Activated T-helper 17 cell treated with anti-CD3 and anti-CD28 coated beads, Interleukin-2, amount 50 U/mL, for 72 hours (primary cell): ENCODE measurements at places on chromosomes 13 and 19. TPM values are rescaled to one million over a fixed set of nuclear protein-coding genes. Genes with fewer than 3 reads are reported as not detected.

DNA sequence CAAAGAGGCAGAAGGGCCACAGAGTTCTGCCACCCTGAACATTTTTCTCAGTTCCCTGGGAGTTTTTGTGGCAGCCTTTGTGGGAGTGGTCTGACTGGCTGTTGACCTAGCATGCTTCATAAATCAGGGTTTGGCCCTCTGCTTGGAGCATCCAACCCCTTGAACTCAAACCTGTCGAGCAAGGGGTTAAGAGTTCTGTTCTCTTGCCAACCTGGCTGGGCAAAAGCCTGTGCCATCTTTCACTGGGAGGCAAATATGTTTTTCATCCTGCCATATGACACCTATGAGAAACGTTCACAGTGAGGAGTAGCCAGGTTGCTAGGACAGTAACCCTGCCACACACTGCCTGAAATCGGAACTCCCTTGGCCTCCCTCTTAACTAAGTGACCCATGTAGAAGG is 7.7 kb upstream of the TEX26 start:
- H3K4me3 ChIP-seq = no peak overlapping the region
- H3K27me3 ChIP-seq = peaks cover 17% of the 10 kb centered on the region
- H3K36me3 ChIP-seq = no peaks in the 10 kb centered on the region
- no peak for ATAC-seq

Gene KLK7
- total RNA-seq = not detected

Gene MICOS13
- total RNA-seq = 38.7 TPM

- peaks cover 89% of the 10 kb centered on the region for H3K36me3 ChIP-seq
- H3K4me3 ChIP-seq = no peak overlapping the region
- ATAC-seq = peak; percentile 74
- H3K4me1 ChIP-seq = peaks cover 6% of the 10 kb centered on the region
Measured at GRCh38 chr13:45511310-45512097, 46.8 kb downstream of the COG3 start.

Gene ILF3
- total RNA-seq = 439 TPM

Gene PGLYRP2
- total RNA-seq = not detected

GRCh38 chr13:112995395-112996191 is 26.6 kb downstream of the MCF2L start:
- H3K27ac ChIP-seq = no peak overlapping the region
- no peaks in the 10 kb centered on the region for H3K27me3 ChIP-seq
- no peaks in the 10 kb centered on the region for H3K36me3 ChIP-seq
- ATAC-seq = no peak

Gene TRMT1
- 83.2 TPM for total RNA-seq

GRCh38 chr19:15577184-15577771 is 37.7 kb upstream of the CYP4F8 start:
- H3K36me3 ChIP-seq = no peaks in the 10 kb centered on the region
- H3K4me1 ChIP-seq = no peaks in the 10 kb centered on the region
- H3K4me3 ChIP-seq = no peak overlapping the region
- peaks cover 16% of the 10 kb centered on the region for H3K27me3 ChIP-seq

DNA sequence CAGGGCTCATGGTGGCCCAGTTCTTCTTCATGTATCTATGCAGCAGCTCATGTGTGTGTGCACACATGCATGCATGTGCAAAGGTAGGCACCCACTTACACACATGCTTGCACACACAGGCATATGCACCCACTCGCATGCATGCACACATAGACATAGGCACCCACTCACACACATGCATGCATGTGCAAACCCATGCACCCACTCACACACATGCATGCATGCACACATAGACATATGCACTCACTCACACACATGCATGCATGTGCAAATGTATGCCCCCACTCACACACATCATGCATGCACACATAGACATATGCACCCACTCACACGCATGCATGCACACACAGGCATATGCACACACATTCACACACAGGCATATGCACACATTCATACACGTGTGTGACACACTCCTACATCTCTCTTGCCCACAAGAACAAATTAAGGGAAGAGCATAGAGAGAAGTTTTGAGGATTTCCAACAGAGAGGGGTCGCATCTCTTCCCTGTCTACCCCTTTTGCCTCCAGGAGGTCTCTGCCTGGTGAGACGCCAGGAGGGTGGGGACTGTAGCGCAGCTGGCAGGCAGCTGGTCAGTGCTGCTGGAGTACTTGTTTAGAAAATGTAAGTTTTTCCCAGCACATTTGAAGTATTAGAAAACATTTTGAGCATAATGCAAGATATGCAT is 63.9 kb upstream of the ARHGEF7 start:
- no peaks in the 10 kb centered on the region for H3K36me3 ChIP-seq
- H3K27ac ChIP-seq = no peak overlapping the region
- H3K4me1 ChIP-seq = peaks cover 8% of the 10 kb centered on the region
- peaks cover 12% of the 10 kb centered on the region for H3K27me3 ChIP-seq
- no peak overlapping the region for H3K4me3 ChIP-seq
- no peak for ATAC-seq

- ATAC-seq = no peak
- H3K36me3 ChIP-seq = peaks cover 71% of the 10 kb centered on the region
Measured at GRCh38 chr19:34402074-34402600, 2.1 kb upstream of the PDCD2L start.

DNA sequence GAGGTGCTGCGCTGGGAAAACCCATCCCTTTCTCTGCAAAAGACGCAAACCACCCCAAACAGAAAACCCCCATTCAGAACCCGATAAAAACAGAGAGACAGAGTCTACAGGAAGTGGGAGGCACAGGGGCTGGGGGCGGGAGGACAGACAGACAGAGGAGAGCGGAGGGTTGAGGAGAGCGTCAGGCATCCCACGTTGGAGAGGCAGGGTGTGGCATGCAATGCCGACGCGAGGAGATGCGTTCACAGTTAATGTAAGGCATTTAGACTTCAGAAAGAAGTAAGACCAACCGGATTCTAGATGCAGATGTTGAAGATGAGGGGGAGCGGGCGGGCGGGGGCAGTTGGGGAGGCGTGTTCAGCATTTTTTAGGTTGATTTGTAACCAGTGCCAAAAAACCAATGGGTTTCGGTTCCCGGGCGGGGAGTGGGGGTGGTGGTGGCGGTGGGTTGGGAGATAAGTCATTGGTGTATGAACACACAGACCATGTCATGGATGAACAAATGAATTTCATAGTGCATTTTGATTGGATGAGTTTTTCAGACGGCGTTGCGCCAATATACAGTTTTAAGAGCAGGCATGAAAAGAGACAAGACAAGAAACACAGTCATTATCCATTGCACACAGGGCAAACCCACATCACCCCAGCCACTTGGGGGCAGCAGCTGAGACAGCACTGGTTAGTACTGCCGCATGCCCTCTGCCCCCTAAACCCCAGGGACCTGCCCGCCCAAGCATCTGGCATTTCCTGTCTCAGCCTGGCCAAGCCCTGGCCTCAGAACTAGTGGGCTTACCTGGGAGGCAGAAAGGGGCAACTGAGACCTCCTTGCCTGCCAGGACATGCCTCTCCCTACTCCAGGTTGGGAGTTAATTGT is 91.3 kb downstream of the IER2 start:
- peak; percentile 72 for ATAC-seq
- H3K27ac ChIP-seq = peak overlapping the region; percentile 26
- peak overlapping the region; percentile 63 for H3K4me3 ChIP-seq
- H3K27me3 ChIP-seq = no peaks in the 10 kb centered on the region

GRCh38 chr13:110010404-110011138 is 224.2 kb upstream of the IRS2 start:
- H3K36me3 ChIP-seq = no peaks in the 10 kb centered on the region
- no peak for ATAC-seq
- H3K4me1 ChIP-seq = no peaks in the 10 kb centered on the region

- H3K4me1 ChIP-seq = peaks cover 26% of the 10 kb centered on the region
- peak; percentile 17 for ATAC-seq
- no peaks in the 10 kb centered on the region for H3K27me3 ChIP-seq
- peaks cover 37% of the 10 kb centered on the region for H3K36me3 ChIP-seq
- peak within 1 kb of the TSS; percentile 64 for H3K27ac ChIP-seq
Measured at GRCh38 chr19:35901854-35902661, at the start of gene HCST. HCST (plus strand) TSS chr19:35902529; CDS start chr19:35902594, 65 bp downstream.

DNA sequence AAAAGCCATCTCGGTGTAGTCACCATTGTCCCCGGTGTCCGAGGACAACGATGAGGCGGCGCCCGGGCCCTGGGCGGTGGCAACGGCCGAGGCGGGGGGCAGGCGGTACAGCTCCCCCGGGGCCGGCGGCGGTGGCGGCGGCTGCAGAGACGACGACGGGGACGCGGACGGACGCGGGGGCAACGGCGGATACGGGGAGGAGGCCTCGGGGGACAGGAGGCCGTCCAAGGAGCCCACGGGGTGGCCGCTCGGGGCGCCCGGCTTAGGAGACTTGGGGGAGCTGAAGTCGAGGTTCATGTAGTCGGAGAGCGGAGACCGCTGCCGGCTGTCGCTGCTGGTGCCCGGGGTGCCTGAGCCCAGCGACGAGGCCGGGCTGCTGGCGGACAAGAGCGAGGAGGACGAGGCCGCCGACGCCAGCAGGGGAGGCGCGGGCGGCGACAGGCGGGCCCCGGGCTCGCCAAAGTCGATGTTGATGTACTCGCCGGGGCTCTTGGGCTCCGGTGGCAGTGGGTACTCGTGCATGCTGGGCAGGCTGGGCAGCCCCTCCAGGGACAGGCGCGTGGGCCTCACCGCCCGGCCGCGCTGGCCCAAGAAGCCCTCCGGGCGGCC is 3.5 kb downstream of the IRS2 start:
- no peak for ATAC-seq
- H3K27ac ChIP-seq = no peak overlapping the region
- H3K36me3 ChIP-seq = no peaks in the 10 kb centered on the region
- H3K4me3 ChIP-seq = no peak overlapping the region

Gene CTXN1
- total RNA-seq = 0.19 TPM

Gene THSD8
- total RNA-seq = 25.5 TPM

- no peak overlapping the region for H3K4me3 ChIP-seq
- ATAC-seq = no peak
- H3K36me3 ChIP-seq = peaks cover 19% of the 10 kb centered on the region
- no peak overlapping the region for H3K27ac ChIP-seq
Measured at GRCh38 chr19:14056069-14056666, 5.7 kb downstream of the PALM3 start.

Gene EFNB2
- total RNA-seq = not detected

DNA sequence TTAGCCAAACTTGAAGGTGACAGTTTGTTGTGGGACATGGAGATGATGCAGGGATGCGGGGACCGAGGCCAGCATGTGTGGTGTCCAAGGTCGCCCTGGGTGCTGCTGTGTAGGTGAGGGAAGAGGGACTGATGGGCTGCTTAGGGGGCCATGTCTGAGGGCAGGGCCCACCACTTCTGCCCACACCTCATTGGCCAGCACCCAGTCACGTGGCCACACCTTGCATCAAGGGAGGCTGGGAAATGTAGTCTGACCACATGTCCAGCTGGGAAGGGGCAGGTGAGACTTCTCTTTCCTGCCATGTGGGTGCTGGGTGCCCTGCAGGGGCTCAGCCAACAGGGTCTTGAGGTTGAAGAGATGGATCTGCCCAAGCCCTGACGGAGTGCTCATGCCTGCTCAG is 88.9 kb downstream of the KDM4B start:
- no peaks in the 10 kb centered on the region for H3K27me3 ChIP-seq
- no peak overlapping the region for H3K27ac ChIP-seq
- peaks cover 43% of the 10 kb centered on the region for H3K36me3 ChIP-seq
- H3K4me3 ChIP-seq = no peak overlapping the region
- ATAC-seq = no peak
- H3K4me1 ChIP-seq = no peaks in the 10 kb centered on the region

DNA sequence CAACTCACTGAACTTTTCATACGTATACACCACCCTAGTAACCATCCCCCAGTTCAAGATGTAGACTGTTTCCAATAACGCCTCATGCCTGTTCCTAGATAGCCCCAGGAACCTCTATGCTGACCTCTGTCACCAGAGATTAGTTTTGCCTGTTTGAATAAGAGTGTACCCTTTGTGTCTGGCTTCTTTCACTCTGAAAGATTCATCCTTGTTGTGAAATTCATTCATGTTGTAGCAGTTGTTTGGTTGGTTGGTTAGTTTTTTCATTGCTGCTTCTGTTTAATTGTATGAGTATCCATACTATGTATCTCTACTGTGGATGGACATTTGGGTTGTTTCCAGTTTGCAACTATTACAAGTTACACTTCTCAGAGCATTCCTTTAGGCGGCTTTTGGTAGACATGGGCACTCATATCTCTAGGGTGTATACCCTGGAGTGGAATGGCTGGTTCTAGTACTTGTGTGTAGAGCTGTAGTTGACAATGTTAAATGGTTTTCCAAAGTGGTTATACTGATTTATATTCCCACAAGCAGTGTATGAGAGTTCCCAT is 1.6 kb downstream of the RNASEH2B start:
- no peak for ATAC-seq
- H3K4me3 ChIP-seq = peak overlapping the region; percentile 92
- peaks cover 26% of the 10 kb centered on the region for H3K4me1 ChIP-seq
- peak overlapping the region; percentile 88 for H3K27ac ChIP-seq

DNA sequence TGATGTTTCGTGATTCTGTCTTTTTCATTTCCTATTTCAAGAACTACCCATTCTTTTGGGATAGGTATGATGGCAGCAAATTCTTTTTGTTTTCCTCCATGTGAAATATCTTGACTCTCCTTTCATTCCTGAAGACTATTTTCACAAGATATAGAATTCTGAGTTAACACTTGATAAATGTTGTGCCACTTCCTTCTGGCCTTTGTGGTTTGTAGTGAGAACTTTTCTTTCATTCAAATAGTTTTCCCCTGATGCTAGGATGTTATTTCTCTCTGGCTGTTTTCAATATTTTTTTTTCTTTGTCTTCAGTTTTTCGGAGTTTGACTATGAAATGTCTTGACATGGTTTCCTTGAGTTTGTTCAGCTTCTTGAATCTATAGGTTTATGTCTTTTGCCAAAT is 8.3 kb upstream of the TUBGCP3 start:
- H3K4me1 ChIP-seq = no peaks in the 10 kb centered on the region
- H3K27ac ChIP-seq = no peak overlapping the region
- no peak overlapping the region for H3K4me3 ChIP-seq
- no peaks in the 10 kb centered on the region for H3K36me3 ChIP-seq
- no peak for ATAC-seq

DNA sequence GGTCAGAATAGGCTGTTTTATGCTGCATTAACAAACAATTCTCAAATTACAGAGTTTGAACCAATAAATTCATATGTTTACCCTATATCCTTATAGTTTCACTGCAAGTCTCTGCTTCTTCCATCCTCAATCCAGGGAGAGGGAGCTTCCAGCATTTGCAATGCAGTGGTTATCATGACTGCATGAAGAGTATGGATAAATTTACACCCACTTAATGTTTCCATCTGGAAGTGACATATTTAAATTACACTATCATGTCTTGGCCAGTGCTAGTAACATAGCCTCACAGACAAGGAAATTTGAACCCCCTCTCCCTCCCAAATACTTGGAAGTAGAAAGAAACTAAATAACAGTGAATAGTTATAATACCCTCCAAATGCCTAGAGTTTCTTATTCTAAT is 33.5 kb upstream of the UFM1 start:
- no peaks in the 10 kb centered on the region for H3K36me3 ChIP-seq
- no peaks in the 10 kb centered on the region for H3K4me1 ChIP-seq
- no peak for ATAC-seq
- H3K4me3 ChIP-seq = no peak overlapping the region
- no peak overlapping the region for H3K27ac ChIP-seq
